Activated naive CD4-positive, alpha-beta T cell treated with anti-CD3 and anti-CD28 coated beads for 36 hours (primary cell): ENCODE measurements at places on chromosomes 12 and 14. TPM values are rescaled to one million over a fixed set of nuclear protein-coding genes. Genes with fewer than 3 reads are reported as not detected.

Gene CELA1
- total RNA-seq, result not detected

Gene PHLDA1
- 2.8 TPM for total RNA-seq

Gene GPR137C
- 0.07 TPM for total RNA-seq

Gene GLIPR1L2
- 0.35 TPM for total RNA-seq

Gene PLCZ1
- total RNA-seq, result not detected

Gene VRTN
- total RNA-seq, result not detected

Gene FAR2
- total RNA-seq, result 4.4 TPM

Gene CHMP4A
- 65.2 TPM for total RNA-seq

Gene SLCO1A2
- not detected for total RNA-seq

Gene LMBR1L
- total RNA-seq, result 66.8 TPM

Gene ITGA7
- 4.8 TPM for total RNA-seq

Gene NINJ2
- 2.5 TPM for total RNA-seq

Gene KRT85
- total RNA-seq, result not detected

Gene SIX6
- total RNA-seq, result not detected

Gene KRT73
- 1.4 TPM for total RNA-seq

Gene KRAS
- 18.9 TPM for total RNA-seq

Gene SMAGP
- total RNA-seq, result 1.2 TPM

Gene TSPAN9
- 0.72 TPM for total RNA-seq

Gene TMEM19
- 10.9 TPM for total RNA-seq

Gene SDSL
- not detected for total RNA-seq

DNA sequence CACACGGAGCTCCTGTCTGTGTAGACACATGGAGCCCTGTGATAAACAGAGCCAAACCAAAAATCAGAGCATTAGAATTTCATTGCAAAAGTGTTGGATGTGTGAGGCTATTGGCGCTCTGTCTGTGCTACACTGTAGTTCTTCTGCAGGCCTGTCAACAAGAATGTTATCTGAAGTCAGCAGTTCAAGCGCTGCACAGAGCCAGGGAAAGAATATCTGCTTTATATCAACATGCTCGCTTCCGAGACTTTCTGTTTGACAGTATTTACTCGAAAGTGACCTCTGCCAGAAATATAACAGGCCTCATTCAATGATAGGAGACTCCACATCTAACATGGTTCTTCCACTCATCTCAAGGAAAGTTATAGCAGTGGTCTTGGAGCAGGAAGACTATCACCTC is 118.3 kb downstream of the CCER1 start:
- no peak for DNase-seq

DNA sequence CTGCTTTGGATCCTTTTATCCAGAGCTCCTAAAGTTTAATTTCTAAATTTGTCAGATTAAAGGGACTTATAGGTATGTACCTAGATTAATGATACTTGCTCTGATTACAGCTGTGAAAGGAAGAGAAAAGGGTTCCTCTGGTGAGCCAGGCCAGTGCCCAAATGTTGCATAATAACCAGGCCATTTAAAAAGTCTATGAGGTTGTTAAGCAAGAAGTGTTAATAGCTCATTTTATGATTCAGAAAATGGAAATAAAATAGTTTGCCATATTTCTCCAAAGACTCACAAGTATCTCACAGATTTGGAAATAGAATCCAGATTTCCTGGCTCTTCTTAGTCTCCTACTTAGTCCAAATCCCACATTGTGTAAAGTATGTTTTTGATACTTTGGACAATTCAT is 67.6 kb downstream of the SLC38A6 start:
- DNase-seq, result no peak

DNA sequence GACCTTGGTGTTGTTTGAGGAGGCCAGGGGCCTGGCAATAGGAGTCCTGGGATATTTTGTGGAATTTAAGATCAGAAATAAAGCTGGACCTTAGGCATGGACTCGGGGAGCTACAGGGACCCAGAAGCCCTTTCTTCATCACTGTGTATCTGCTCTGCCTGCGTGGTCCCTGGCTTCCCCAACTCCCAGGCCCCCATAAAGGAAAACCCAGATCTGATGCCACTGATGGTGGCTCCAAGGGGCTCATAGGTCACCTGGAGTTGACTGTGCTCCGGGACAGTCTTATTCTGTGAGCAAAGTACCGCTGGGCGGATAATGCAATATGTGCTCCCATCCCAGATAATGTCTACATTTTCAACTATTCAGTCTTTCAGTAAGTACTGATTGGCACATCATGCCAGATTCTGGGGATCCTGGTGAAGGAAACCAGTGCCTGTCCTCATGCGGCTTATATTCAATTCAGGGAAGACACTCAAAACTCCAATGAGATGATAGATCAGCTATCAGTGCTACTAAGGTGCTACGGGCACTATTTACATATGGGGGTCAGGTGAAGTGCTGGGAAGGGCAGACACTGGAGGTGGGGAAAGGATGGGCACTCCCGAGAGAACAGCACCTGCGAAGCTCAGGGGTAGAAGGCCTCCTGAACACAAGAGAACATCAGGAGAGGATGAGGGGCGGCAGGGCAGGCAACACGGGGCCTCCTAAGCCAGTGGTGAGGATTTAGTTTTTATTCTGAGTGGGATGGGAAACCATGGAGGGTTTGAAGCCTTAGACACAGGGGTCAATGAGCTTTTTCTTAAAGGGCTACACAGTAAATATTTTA is 5.5 kb upstream of the SELPLG start:
- DNase-seq, result no peak

DNA sequence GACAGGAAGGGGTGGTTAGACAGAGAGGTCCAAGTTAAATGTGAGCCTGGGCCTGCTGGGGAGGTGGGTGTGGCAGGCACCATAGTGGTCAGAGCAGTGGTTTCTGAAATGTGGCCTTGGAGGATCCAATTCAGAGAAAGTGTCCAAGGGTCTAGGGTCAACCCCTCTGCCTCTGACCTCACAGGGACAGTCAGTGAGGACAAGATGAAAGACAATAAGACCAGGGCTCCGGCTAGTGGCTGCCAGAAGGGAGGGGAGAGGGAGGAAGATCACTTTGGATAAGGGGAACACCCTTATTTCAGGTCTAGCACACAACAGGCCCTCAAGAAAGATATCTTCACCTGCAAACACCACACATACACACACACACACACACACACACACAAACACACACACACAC is 335.1 kb downstream of the MED13L start:
- no peak for DNase-seq

- DNase-seq, result no peak
Measured at GRCh38 chr12:122155705-122156104, 18.3 kb downstream of the IL31 start.

- no peak for DNase-seq
Measured at GRCh38 chr12:4134448-4135263, 138.9 kb upstream of the CCND2 start.

GRCh38 chr12:26680727-26681455 is 152.1 kb downstream of the ITPR2 start:
- DNase-seq, result no peak

DNA sequence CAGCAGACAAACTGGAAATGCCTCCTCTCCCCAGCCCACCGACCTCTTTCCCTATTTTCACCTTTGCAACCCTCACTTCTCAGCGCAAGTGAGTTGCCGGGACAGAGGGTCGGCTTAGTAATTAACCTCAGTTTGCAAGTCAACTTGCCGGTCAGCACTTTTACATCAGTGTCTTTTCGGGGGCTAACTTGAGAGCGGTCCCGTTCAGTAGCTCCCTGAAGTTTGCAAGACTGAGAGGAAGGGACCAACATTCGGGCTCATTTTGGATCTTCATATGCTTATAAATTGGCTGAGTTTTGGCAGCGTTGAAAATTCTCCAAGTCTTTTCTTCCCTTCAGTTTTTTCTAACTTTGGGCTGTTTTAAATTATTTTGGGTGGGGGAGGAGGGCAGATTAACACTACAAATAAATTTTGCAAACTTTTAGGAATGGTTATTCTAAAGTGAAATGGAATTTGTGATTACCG is 846 bp downstream of the BRMS1L start:
- DNase-seq, result no peak

GRCh38 chr14:60220084-60220483 is 28.9 kb upstream of the PPM1A start:
- peak; percentile 27 for DNase-seq

GRCh38 chr14:65071544-65071943 is 30.8 kb downstream of the MAX start:
- DNase-seq, result no peak

DNA sequence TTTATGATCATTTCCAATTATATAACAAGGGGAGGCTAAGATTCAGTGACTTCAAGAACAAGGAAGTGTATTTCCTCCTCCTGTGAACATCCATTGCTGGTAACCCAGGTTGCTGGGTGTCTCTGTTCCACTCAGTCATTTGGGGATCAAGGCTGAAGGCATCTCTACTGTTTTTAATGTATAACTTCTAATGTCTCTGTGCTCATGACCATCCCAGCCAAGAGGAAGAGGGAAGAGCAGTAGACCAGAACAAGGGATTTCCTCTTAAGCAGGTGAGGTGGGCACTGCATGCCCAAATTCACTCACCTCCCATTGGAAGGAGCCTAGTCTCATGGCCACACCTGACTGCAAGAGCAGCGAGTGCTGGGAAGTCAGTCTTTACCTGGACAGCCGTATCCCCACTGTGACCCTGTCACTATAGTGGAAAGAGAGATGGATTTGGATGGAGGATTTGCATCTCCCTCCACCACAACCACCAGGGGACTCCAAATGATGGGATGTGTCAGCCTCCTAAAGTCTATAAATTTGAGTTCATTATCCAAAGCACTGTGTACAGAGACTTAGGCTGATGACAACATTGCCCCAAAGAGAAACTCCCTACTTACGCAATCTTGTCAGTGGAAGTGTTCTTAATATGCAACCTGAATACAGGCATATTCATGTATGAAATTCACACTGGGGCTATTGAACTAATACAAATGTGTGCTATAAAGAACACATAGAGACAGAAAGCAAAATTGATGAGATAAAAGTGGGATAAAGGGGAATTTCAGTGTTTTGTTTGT is 368.7 kb downstream of the TMEM132D start:
- DNase-seq, result no peak

- peak; percentile 22 for DNase-seq
Measured at GRCh38 chr12:96140174-96140573, 54.0 kb upstream of the ELK3 start.

GRCh38 chr14:50333014-50333509 is 20.9 kb downstream of the DMAC2L start:
- DNase-seq, result no peak

- DNase-seq, result peak; percentile 20
Measured at GRCh38 chr14:74737753-74738325, 24.9 kb downstream of the FCF1 start.

- DNase-seq, result no peak
Measured at GRCh38 chr12:25811656-25812126, 146.8 kb upstream of the RASSF8 start.

DNA sequence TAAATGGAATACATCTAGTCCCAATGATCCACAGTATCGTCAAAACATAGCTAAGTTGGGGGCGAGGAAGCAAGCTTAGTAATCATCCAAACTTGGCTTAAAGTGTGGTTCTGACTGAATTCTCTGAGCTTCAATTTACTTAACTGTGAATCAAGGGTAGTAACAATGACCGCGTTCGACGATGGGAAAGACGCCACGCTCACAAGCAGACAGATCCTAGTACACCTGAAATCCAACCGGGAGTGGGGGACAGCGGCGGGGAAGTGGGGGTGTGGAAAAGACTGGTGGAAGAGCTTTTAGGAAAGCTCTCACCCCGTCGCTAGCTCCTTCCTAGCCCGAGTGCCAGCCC is 433 bp downstream of the COX16 start:
- DNase-seq, result no peak

GRCh38 chr12:68630598-68630997 is 19.9 kb downstream of the RAP1B start:
- DNase-seq, result no peak

GRCh38 chr12:45591635-45592034 is 137.9 kb upstream of the ARID2 start:
- DNase-seq, result no peak

DNA sequence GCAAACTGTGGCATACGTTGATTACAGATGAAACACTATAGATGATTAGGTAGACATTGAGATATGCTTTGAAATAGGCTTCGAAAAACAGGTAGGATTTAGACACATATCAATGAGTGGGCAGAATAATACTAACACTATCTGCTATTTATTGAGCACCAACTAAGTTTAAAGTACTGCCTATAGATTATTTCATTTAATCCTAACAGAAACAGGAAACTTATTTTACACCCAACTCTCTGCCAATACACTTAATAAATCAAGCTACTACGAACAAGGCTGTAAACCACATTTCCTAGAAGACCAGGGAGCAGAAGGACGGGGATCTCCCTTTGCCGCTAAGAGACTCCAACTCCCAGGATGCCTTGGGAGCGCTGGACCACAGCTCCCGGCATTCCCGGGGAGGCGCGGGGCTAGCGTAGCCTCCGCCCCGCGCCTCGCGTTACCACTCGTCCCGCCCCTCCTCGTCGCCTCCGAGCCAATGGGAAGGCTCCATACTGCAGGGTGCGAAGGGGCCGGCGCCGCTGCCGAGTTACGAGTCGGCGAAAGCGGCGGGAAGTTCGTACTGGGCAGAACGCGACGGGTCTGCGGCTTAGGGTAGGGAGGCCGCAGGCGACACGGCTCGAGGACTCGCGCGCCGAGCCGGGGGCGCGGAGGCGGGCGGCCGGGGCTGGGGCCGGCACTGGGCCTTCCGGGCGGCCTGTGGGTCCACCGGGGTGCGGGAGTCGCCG is at the start of gene VRK1:
VRK1 (plus strand) TSS at position 532 of the 731 bp plus-strand sequence. CDS start 36,090 bp downstream, outside the sequence.
- DNase-seq, result peak; percentile 96

- no peak for DNase-seq
Measured at GRCh38 chr14:38127356-38127755, 80.3 kb upstream of the SSTR1 start.

- DNase-seq, result no peak
Measured at GRCh38 chr12:61566183-61566582, 694.0 kb upstream of the USP15 start.

GRCh38 chr12:69397978-69398377 is 38.4 kb downstream of the YEATS4 start:
- no peak for DNase-seq

- no peak for DNase-seq
Measured at GRCh38 chr12:59382282-59383078, 213.3 kb upstream of the SLC16A7 start.

DNA sequence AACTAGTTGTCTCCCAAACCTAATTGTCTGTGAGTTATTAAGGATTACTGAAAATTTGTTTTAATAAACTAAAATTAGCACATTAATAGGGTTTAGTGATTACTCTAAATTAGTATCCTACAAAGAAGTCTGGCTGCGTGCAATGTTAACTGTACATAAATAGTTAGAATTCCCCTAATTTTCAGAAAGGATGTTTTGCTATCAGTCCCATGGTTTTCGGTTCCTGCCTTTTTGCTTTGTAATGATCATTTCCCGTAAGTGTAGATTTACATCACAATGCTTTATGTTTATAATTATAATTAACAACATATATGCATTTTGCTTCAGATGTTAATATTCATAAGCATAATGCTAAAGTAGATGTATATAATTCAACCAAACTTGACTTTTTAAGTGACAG is 19.8 kb upstream of the LYZ start:
- DNase-seq, result no peak

DNA sequence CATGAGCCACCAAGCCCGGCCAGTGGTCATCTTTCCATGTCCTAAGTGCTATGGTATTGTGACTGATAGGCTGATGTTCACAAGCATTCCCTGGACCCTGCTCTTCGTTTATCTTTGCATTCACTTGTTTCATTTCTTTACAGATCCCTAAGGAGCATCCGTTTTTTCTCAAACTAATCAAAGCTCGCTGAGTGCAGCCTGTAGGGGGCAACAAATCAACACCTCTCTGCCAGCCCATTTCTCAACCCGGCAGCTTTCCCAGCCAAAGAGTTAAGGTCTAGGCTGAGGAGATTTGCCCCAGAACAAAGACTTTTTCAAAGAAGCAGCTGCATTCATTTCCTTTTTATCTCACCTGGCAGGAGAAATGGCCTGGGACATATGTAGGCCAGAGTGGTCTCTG is 12.1 kb downstream of the SIRT4 start:
- DNase-seq, result no peak

GRCh38 chr14:99039331-99040041 is 232.5 kb downstream of the BCL11B start:
- DNase-seq, result no peak
